Stimulated activated CD8-positive, alpha-beta memory T cell treated with anti-CD3 and anti-CD28 coated beads, Interleukin-15, amount 100 ng/mL, for 24 hours (primary cell): ENCODE measurements at places on chromosomes 3 and 15.
A peak's percentile ranks its signal among the peaks of the same experiment; 100 is the strongest.

- no peak for DNase-seq
Observed at GRCh38 chr3:105799286-105799685, 69.5 kb downstream of the CBLB start.

DNA sequence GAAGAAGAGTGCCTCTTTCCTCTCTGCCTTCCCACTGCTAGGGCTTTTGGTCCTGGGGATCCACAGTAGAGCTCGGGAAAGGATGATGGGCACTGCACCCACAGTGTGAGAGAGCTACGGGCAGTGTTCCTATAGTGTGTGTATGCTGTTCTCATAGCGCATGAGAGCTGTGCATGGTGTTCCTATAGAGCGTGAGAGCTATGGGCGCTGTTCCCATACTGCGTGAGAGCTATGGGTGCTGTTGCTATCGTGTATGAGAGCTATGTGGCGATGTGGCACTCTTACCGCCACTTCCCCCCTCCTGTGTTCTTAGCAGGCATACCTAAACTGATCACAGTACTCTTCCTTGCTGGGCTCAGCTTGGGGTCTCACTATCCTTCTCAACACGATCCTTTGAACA, 213.5 kb downstream of the EDEM1 start:
- no peak for DNase-seq

GRCh38 chr3:29585368-29585767, 304.5 kb downstream of the RBMS3 start:
- DNase-seq, result no peak

DNA sequence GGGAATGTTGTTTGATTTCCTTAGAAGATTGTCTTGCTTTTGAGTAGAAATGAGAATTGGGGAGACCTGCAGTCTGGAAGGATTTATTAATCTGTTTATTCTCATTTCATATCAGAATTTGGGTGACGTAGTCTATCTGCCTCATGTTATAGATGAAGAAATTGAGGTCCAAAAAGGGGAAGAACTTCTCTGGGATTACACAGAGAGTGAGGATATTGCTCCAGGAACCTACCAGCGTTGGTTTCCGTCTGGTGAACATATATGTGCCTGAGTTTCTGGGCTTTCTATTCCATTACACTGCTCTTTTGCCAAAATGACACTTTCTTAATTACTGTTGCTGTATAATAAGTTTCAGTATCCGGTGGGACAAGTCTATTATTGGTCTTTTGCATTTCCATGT, 51.8 kb downstream of the CTDSPL start:
- no peak for DNase-seq

DNA sequence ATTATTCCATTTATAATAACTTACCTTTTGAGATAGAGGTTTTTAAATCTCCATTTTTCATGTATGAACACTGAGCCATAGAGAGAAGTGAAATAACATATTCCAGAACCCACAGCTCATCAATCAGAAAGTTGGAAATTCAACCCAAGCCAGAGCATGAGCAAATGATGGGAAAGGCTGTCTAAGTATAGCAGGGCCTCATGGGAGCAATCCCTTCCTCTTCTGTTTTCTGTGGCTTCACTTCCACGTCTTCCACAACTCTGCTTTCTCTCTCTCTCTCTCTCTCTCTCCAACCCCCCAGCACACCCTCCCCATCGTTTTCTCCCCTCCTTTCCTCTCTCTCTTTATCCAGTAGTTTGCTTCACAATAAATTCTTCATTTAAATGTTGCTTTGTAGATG, 14.8 kb upstream of the IL1RAP start:
- DNase-seq, result no peak

- peak; percentile 59 for DNase-seq
Observed at GRCh38 chr3:47381317-47382157, 716 bp downstream of the PTPN23 start.

DNA sequence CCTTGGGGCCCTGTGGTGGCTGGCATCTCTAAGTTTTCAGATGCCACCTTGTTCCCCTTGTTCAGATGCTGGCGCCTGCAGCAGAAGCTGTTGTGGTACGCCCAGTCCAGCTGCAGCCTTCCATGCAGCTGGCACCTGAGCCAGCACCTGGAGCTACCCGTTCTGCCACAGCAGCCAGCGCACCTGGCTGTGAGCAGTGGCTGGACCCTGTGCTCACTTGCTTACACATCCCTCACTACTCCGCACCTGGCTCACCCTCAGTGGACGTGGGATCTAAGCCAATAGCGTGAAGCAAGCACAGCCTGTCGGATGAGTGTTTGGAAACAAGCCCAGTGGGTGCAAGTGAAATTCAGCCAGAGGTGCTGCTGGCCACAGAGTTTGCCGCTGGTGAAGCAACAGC, 607.5 kb upstream of the BCHE start:
- no peak for DNase-seq

DNA sequence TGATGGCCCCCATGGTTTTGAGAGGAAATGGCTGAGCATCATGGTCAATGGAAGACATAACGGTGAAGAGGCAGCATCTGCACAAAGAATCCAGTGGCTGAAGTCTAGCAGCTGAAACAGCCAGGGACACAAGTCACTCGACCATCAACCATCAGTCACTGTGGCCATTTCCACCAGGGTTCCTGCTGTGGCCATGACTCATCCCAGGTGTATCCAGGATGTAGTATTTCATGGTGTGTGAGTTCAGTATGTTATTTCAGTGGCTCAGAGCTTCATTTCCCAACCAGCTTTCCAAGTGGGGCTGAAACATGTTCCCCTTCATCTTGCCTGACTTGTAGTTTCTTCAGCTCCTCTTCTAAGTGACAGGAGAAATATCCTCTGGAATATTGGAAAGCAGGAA, 47.8 kb upstream of the WNT5A start:
- no peak for DNase-seq

GRCh38 chr3:189834462-189834861, 203.3 kb downstream of the TP63 start:
- no peak for DNase-seq

- no peak for DNase-seq
Observed at GRCh38 chr3:159609625-159610024, 379.0 kb upstream of the IL12A start.

GRCh38 chr15:41922353-41922752, 28.5 kb upstream of the SPTBN5 start:
- DNase-seq, result no peak

GRCh38 chr3:8769088-8769822, at the start of gene OXTR:
TSS of gene OXTR (minus strand) at chr3:8769613. CDS start at chr3:8768187, 1,426 bp downstream.
- DNase-seq, result peak; percentile 53

DNA sequence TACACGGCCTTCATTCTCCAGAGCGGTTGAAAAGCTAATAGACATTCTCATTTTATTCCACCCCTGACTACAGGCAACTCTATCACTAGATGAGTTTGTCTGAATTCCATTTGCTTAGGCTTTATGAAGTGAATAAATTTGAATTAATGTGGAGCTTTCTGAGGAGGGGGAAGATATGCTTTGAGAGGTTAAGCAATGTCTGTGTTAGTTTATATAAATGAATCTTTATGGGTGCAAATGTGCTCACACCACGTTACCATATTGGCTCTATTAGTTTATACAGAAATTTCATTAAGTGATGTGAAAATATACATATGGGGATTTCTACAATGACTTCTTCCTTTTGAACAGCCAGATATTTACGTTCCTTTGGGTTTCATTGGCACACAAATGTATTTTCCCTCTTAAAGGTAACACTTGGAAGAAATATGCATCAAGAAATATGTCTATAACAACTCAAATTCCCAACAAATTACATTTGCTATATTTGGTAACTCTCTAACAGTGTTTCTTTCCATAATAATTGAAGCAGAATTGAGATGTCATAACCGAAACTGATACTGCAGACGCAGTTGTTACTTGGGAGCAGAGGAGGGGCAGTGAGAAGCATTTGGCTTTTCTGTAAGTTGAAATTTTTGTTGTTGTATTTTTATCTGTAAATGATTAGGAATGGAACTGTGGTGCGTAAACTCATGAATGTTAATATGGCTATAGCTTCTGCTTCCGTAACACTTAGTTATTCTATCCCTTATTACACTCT, 359.4 kb downstream of the CACNA2D3 start:
- no peak for DNase-seq

DNA sequence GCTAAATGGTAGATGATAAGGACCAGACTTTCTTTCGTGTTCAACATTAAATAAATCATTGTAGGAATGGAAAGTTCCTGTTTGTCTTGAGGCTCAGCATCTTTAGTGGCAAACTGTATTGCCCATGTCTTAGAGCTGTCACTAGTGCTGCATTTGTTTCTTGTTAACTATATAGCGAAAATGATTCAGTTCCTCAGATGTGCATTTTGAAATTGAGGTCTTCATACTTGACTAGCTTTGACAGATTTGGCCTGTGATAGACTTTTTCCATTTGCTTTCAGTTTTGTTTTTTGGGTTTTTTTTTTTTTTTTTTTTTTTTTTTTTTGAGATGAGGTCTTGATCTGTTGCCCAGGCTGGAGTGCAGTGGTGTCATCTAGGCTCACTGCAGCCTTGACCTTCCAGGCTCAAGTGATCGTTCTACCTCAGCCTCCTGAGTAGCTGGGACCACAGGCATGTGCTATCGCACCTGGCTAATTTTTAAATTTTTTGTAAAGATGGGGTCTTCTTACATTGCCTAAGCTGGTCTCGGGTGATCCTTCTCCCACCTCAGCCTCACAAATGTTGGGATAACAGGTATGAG, 9.5 kb upstream of the RPLP1 start:
- DNase-seq, result no peak

- DNase-seq, result no peak
Observed at GRCh38 chr3:190401963-190402362, 14.0 kb downstream of the CLDN16 start.

DNA sequence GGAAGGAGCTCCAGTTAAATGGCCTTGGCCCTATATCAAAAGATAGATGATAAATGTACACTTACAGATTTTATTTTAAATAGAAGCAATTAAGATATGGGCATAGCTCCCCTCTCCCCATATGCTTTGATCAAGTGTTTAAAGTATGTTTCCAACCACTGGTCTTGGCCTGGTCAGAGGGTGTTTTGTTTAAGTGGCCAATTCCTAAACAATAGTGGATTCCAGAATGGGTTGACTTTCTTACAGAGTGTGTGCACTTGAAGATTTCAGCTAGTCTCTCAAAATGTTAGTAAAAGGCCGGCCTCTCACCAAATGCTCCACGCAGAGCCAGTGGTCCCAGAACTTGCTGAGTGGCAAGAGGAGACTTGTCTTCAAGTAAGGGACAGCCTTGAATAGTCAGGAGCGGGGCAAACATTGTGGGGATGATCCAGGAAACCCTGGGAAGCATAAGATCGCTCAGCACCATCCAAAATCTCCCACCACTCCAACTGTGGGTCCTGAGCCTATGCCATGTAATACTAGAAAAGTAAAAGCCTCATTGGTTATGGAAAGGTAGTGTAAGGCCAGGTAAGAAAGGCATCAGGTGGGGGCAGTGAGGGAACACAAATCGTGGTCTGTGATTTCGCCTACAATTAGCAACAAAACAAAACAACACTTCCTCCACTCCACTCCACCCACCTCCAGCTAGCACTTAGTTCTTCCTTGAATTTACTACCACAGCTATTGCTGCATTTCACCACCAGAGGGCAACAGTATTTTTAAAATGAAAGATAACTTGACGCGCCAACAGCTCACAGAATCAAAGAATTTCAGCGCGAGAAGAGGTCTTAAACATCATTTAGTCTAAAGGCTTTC, 4.8 kb downstream of the RARRES1 start:
- DNase-seq, result no peak

GRCh38 chr3:197573048-197573767, 17.4 kb upstream of the BDH1 start:
- no peak for DNase-seq

GRCh38 chr15:71304681-71305080, 189.4 kb downstream of the THSD4 start:
- no peak for DNase-seq

- DNase-seq, result no peak
Observed at GRCh38 chr3:143352850-143353550, 233.4 kb downstream of the CHST2 start.

DNA sequence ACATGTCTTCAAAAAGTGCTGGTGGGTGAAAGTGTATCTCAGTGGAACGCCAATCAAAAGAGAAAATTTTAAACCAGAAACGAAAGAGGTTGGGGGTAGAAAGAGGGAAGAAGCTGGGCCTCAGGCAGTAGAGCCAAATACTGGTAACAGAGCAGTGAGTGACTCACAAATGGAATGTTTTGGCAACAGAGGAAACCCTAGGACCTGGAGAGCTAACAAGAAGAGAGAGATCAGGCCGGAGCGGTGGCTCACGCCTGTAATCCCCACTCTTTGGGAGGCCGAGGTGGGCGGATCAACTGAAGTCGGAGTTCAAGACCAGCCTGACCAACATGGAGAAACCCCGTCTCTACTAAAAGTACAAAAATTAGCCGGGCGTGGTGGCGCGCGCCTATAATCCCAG, 450.8 kb upstream of the NAALADL2 start:
- no peak for DNase-seq

DNA sequence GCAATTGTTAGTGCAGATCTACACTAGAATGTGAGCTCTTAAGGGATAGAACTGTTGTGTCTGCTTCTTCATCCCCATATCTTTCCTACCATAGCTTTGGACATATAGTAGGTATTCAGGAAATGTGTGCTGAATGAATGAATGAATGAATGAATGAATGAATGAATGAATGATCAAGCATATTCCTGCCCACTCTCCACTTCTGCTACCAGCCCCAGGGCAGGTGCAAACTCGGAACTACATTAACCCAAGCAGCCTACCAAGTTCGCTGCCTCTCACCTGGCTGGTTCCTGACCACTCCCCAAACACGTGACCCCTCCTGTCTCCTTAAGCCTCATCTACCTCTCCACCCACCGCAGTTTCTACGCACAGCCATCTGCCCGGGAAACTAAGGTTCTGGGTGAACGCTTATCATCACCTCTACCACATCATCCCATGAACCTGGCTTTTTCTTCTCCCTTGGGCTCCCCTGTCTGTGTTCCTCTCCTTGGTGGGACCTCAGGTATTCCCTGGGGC, 26.8 kb downstream of the PAQR5 start:
- DNase-seq, result no peak

DNA sequence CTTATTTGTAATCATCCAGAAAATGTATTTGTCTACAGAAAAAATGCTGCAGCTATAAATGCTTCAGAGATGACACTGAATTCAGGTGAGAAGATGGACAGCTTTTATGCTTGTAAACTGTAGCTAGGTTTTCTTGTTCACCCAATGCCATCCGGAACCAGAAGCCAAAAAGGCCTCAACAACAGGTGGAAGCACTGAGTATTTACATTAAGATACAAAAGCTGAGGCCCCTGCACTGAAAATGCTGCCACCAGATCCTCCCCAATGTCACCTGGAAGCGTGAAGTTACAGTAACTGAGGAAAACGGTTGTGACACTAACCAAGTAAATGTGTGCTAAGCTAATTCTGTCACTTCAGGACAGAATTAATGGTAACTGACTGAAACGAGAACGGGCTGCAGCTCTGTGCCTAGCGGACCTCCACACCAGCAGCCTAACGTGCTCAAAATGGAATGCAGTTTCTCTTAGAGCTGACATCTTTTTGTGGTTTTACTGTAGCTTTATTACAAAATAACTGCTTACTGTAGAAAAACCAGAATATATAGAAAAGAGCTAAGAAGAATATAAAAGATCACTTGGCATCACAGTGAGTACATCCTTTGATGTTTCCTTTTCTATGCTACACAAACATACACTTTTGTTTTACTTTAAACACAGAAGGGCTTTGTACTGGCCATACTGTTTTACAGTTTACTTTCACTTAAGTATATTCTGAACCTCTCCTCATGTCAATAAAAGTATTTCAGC, 7.6 kb downstream of the CHSY1 start:
- no peak for DNase-seq
